ENCODE measurements at places on chromosomes 1 and 21.
A peak's percentile ranks its signal among the peaks of the same experiment; 100 is the strongest.

GRCh38 chr21:42623694-42624093 is 29.7 kb upstream of the PDE9A start:
- DNase-seq = no peak

GRCh38 chr1:190904091-190904695 is 426.5 kb upstream of the BRINP3 start:
- no peak for DNase-seq

DNA sequence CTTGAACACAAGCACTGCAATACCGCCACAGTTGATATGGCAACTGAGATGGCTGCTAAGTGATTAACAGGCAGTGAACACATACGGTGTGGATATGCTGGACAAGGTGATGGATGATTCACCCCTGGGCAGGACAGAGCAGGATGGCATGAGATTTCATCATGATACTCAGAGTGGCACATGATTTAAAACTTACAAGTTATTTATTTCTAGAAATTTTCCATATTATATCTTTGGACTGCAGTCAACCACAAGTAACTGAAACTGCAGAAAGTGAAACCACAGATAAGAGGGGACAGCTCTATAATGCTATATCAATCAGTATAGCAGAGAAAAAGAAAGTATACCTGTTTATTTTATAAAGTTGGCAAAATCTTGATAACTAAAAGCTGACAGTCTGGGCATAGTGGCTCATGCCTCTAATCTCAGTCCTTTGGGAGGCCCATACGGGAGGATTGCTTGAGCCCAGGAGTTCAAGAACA is 47.9 kb downstream of the PHACTR4 start:
- no peak for DNase-seq

GRCh38 chr1:218869276-218869675 is 304.4 kb upstream of the LYPLAL1 start:
- DNase-seq = no peak

DNA sequence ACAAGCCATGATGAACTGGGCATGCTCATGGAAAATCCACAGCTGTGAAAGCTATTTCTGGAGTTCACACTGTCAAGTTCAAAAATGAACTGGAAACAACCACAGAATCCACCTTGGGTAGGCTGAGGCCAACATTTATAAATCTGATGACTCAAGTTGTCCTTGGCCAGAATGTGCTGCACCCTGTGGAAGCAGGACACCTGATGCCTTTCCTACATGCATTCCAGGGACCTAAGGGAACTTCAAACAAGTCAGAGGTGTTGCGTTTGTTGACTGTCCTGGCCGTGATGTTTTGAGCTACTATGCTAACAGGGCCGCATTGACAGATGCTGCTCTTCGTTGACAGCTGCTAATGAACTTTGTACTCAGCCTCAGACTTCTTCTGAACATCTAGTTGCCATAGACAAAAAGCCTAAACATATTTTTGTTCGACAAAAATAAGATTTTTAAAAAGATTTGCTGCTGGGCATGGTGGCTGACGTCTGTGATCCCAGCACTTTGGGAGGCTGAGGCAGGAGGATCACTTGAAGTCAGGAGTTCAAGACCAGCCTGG is 127.9 kb upstream of the SLC45A1 start:
- DNase-seq = no peak

- DNase-seq = peak; percentile 72
Observed at GRCh38 chr1:9539829-9540550, 725 bp downstream of the SLC25A33 start.

GRCh38 chr1:236354330-236355147 is 39.5 kb upstream of the EDARADD start:
- no peak for DNase-seq

DNA sequence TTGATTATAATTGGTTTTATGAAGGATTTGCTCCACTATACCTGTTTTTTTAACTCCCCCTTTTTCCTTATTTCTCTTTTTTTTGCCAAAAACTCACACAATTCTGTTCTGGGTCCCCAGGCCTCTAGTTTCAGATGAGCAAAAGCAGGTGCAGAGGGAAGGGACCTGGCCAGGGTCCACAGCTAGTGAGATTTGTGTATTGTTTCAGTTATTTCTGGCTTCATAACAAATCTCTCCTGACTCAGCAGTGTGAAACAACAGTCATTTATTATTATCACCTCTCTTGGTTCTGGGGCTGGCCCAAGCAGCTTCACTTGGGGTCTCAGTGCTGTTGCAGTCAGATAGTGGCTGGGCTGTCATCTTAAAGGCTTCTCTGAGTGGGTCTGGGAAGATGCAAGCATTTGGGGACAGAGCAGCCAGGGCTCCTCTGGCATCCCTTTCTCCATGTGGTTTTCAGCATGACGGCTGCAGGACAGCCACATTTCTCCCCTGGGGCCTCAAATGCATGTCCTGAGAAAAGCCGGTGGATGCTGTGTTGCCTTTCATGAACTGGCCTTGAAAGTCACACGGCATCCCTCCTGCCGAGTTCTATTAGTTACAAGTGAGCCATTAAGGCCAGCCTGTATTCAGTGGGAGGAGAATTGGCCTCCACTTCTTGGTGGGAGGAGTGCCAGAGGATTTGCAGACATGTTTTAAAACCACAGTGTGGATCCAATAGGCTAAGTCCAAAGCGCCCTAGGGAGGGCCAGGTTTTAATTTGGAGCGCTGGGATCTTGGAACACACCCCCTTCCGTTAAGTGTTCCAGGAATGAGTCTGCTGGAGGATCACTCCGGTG is 137.1 kb downstream of the CAMTA1 start:
- DNase-seq = peak; percentile 92

DNA sequence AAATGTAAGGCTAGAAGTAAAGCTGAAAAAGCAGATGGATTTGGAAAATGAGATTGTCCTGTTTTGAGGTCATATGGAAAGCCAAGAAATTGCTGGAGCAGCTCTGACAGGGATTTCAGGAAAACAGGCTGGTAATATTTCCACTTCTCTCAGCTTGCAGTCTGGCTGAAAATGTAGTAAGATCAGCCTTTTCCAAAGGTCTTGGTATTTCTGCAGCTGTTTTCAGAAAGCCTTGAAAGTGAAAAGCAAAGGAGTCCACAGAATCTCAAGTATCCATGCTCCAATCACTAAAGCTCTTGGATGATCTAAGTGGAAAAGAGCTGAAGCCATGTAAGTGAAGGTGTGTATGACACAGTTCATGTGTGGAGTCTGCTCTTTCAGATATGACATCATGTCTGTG is 41.6 kb upstream of the APOBEC4 start:
- DNase-seq = no peak

DNA sequence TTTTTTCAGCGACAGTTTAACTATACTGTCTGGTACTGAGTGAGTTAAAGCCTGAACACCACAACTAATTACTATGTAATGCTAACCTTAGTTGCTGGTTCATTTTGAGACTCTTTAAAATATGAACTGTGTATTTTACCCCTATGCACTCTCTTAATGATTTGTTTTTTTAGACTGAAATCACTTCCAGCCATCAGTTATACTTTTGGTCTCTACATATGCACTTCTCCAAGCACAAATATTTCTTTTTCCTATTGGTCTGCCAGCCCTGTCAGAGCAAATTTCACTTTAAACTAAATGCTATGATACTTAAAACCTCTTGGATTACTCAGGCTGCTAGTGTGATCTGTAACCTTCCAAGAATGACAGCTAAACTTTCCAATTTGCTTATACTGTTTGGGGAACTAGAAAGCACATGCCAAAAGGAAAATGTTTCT is 38.1 kb upstream of the SCYL3 start:
- DNase-seq = no peak

- no peak for DNase-seq
Observed at GRCh38 chr1:155123801-155124200, 3.9 kb upstream of the EFNA1 start.

DNA sequence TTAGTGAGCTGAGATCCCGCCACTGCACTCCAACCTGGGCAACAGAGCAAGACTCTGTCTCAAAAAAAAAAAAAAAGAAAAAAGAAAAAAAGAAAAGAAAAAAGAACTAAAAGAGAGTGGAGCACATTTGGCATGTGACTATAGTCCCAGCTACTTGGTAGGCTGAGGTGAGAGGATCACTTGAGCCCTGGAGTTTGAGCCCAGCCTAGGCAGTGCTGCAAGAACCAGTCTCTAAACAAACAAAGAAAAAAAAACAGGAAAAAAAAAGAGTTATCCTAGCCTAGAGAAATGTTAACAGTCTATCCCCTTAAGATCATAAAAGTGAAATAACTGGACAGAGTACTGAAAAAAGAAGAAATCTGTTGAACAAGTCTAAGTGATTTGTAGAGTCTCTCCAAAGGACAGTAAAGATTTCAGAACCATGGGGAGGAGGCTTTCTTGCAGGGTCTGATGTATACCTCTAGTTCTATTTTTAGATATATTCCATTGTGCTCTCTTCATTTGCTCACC is 4.5 kb upstream of the PRDX1 start:
- no peak for DNase-seq

GRCh38 chr1:203065986-203066385 is 19.8 kb downstream of the MYOG start:
- DNase-seq = no peak

GRCh38 chr1:228161866-228162265 is 3.7 kb upstream of the IBA57 start:
- DNase-seq = no peak

DNA sequence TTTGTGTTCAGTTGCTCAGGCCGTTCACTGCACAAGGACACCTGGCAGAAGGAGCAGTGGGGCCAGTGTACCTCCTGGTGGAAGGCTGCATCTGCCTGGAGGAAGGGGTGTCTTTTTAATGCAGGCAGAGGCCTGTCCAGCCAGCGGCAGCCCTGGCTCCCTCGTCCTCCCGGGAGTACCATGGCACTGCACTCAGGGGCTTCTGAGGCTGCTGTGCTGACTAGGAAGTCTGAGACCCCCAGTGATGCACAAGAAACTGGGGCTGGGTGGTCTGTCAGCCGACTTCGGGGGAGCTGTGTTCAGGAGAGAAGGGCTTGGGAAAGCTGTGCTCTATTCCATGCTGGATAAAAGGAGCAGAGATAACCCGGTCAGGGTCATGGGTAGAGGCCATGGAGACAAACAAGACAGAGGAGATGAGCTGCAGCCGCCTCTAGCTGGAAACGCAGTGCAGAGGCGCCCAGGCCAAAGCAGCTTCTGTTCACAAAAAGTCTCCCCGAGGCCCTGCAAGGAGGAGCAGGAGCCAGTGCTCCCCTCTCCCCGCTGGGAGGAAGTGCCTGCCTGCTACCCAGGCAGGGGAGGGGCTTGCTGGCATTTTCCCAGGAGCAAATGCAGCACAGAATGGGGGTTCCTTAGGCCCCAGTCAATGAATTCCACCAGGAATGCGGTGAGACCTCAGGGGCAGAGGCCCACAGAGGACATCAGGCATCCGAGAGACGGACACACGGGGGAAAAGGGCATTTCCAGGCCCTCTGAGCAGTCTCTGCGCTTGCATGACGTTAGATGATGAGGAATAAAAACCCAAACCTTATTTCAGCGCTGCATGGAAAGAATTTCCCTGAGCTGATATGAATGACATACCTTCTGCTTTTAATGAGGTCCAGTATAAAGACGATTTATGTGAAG is 17.2 kb upstream of the C2CD2 start:
- DNase-seq = no peak

DNA sequence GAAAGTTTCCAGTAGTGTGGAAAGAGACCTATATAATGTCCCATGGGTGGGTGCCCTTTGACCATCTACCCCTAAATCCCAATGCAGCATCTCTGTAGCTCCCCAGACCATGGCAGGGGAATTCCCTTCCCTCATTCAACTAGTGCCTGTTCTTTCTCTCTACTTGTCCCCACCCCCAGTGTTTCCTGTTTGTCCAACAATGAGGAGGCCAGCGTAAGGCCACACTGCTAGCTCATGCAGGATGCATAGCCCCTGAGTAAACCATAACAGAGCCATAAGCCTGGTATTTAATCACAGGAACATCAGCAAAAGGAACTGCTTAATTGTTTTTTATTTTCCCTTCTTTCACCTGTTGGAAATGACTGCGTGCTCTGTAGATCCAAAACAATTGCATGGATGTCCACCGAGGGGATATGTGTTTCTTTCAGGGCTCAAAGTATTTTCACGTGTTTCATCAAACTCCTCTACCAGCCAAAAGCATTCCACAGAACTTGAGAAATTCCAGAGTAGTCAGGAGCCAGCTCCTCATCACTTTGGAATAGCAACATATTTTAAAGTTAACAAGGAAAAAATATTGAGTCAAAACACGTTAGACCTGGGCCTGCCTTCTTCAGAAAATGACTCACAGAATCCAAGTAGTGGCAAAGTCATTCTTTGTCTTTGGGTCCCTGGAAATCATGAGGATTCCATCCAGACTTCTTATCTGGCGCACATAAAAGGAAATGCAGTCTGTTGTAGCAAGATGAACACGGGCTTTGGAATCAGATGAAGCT is 162.5 kb upstream of the SGIP1 start:
- DNase-seq = no peak

DNA sequence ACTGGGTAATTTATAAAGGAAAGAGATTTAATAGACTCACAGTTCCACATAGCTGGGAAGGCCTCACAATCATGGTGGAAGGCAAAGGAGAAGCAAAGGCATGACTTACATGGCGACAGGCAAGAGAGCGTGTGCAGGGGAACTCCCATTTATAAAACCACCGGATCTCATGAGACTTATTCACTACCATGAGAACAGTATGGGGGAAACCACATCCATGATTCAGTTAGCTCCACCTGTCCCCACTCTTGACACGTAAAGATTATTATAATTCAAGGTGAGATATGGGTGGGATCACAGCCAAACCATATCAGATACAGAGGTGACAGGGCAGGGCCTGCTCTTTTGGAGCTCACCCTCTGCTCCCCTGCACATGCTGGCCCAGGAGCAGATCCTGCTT is 31.4 kb upstream of the TMEM61 start:
- no peak for DNase-seq

DNA sequence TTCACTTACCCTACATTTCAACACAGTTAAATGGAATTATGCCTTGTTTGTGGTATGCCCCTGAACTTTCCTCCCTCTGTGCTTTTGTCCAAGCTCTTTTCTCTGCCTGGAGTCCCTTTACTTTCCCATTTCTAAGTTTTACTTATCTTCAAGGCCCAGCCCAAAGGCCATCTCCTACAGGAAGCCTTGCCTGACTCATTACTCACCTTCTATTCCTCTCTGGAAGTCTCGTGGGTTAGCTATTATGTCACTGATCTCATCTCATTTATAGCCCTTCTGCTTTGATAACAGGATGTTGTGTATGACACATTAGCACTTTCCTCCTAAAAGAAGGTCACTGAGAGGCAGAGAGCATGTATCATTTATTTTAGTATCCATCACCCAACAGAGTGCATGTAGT is 78.8 kb upstream of the CD1D start:
- no peak for DNase-seq

GRCh38 chr1:226877669-226878068 is 7.3 kb downstream of the PSEN2 start:
- no peak for DNase-seq

- DNase-seq = no peak
Observed at GRCh38 chr1:161915051-161915503, 108.6 kb downstream of the OLFML2B start.

DNA sequence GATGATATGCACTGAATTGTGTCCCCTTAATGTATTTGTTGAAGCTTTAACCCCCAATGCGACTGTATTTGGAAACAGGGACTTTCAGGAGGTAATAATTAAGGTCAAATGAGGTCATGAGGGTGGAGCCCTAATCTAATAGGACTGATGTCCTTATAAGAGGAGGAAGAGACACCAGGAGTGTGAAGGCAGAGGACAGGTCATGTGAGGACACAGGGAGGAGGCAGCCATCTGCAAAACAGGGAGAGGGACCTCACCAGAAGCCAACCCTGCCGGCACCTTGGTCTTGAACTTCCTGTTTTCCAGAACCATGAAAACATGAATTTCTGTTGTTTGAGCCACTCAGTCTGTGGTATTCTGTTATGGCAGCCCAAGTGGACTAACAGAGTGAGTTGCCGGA is 15.3 kb downstream of the SYF2 start:
- no peak for DNase-seq

All from left hindlimb (tissue), 1 donor.